Naive B cell (primary cell): ENCODE measurements at places on chromosomes 3 and 15.

GRCh38 chr3:194315088-194315964, 35.8 kb downstream of the CPN2 start:
- H3K27me3 ChIP-seq, result peaks cover 90% of the 10 kb centered on the region
- H3K4me1 ChIP-seq, result peaks cover 35% of the 10 kb centered on the region
- H3K27ac ChIP-seq, result peak overlapping the region; percentile 55
- peak overlapping the region; percentile 81 for H3K4me3 ChIP-seq
- peak; percentile 85 for DNase-seq

- H3K27me3 ChIP-seq, result no peaks in the 10 kb centered on the region
- H3K4me1 ChIP-seq, result no peaks in the 10 kb centered on the region
- no peak for DNase-seq
- no peak overlapping the region for H3K27ac ChIP-seq
Measured at GRCh38 chr15:97410897-97411575, 549.5 kb upstream of the ARRDC4 start.

GRCh38 chr3:53211706-53212702, 43.8 kb downstream of the TKT start:
- no peaks in the 10 kb centered on the region for H3K27me3 ChIP-seq
- H3K27ac ChIP-seq, result no peak overlapping the region
- DNase-seq, result no peak

GRCh38 chr3:155944081-155944480, 73.6 kb downstream of the GMPS start:
- H3K27ac ChIP-seq, result no peak overlapping the region
- no peaks in the 10 kb centered on the region for H3K36me3 ChIP-seq
- no peak for DNase-seq
- no peak overlapping the region for H3K4me3 ChIP-seq
- no peaks in the 10 kb centered on the region for H3K4me1 ChIP-seq

DNA sequence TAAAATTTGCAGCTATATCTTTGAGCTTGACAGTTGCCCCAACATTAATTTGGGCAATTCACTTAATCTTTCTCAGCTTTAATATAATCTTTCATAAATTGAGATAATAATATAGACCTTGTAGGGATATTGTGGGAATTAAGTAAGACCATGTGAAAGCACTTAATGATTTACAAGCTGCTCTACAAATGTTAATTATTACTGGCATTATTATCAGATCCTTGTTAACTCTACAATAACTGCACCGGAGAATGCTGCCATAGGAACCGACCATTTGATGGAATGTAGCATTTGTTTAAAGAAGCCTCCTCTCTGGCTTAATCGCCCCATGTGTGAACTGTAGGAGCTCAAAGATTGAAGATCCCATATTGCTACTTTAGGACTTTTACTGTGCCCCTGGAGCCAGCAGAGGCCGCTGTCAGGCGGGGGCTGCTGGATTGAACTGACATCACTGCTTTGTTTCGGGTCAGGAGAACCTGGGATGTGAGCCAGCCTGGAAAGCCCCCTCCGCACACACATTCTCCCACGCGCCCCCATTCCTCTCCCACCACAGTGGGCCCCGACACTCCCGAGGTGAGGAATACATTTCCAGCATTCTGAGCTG, 154.2 kb upstream of the TNIK start:
- no peak overlapping the region for H3K4me3 ChIP-seq
- no peak for DNase-seq
- H3K27ac ChIP-seq, result no peak overlapping the region
- no peaks in the 10 kb centered on the region for H3K36me3 ChIP-seq
- H3K27me3 ChIP-seq, result no peaks in the 10 kb centered on the region

DNA sequence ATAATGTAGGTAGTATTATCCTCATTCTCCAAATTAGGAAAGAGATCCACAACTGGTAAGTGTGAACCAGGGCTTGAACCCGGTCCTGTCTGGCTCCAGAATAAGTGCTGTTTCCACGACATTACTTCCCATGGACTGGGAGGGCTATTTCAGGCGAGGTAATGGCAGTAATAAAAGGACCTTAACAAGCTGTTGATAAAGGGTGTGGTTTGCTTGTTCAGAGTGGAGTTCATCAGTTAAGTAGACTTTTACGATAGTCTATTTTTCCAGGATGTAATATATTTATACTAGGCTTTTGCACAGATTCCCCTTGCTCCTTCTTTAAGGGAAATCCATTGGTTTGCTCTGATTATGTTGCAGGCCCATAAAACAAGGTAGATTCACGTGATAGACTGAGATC, 88.4 kb upstream of the TNFAIP8L3 start:
- no peaks in the 10 kb centered on the region for H3K4me1 ChIP-seq
- H3K27me3 ChIP-seq, result peaks cover 4% of the 10 kb centered on the region
- DNase-seq, result no peak
- H3K36me3 ChIP-seq, result no peaks in the 10 kb centered on the region
- no peak overlapping the region for H3K27ac ChIP-seq
- no peak overlapping the region for H3K4me3 ChIP-seq

DNA sequence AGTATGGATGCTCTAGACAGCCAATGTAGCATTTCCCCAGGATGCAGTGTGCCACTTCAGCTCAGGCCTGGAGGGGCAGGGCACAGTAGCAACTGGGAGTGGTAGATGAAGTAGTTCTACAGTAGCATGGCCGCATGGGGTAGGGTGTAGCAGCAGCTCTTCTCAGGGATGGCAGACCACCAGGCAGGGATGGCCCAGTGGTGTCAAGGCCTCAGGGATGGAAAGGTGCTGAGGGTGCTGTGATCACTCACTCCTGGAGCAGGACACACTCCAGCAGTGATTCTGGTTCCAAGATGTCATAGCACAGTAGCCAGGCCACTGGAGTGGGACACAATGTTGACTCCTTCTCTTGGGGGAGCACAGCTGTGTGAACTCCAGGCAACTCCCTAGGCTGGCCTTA, 210.9 kb upstream of the LYSMD4 start:
- peaks cover 4% of the 10 kb centered on the region for H3K27me3 ChIP-seq
- H3K4me1 ChIP-seq, result no peaks in the 10 kb centered on the region
- no peak for DNase-seq
- H3K27ac ChIP-seq, result no peak overlapping the region
- H3K4me3 ChIP-seq, result no peak overlapping the region

DNA sequence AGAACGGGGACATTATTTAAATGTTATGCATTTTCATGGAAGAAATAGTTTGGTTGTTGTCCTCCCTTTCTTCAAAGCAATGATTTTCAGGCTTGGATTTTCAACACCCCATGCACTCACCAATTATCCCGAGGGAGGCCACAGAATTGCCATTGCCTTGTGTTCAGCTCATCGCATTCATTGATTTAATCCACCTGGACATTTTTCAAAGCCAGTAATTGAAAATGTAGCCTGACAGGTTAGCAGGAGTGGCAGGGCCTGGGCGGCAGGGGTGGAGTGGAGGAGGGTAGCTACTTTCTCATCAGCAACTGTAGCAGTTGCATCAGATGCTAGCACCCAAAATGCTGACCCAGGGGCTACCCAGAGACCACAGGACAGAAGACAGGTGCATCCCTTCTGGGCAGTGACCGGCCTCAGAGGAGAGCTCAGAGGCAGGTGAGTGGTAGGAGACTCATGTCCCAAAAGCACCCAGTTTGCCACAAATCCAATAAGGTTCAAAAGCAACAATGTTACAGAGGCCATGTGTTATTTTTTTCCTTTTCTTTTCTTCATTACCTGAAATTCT, 242.4 kb downstream of the CD47 start:
- H3K36me3 ChIP-seq, result peaks cover 8% of the 10 kb centered on the region
- H3K4me3 ChIP-seq, result no peak overlapping the region
- peak overlapping the region; percentile 4 for H3K27ac ChIP-seq
- DNase-seq, result no peak
- H3K27me3 ChIP-seq, result no peaks in the 10 kb centered on the region

- H3K27me3 ChIP-seq, result peaks cover 29% of the 10 kb centered on the region
- H3K36me3 ChIP-seq, result no peaks in the 10 kb centered on the region
- no peaks in the 10 kb centered on the region for H3K4me1 ChIP-seq
- no peak for DNase-seq
- H3K27ac ChIP-seq, result no peak overlapping the region
- no peak overlapping the region for H3K4me3 ChIP-seq
Measured at GRCh38 chr15:89075101-89075640, 13.1 kb upstream of the ABHD2 start.

- no peaks in the 10 kb centered on the region for H3K4me1 ChIP-seq
- H3K4me3 ChIP-seq, result no peak overlapping the region
- no peak for DNase-seq
- H3K27me3 ChIP-seq, result peaks cover 26% of the 10 kb centered on the region
Measured at GRCh38 chr15:69608661-69609060, 156.0 kb downstream of the RPLP1 start.

DNA sequence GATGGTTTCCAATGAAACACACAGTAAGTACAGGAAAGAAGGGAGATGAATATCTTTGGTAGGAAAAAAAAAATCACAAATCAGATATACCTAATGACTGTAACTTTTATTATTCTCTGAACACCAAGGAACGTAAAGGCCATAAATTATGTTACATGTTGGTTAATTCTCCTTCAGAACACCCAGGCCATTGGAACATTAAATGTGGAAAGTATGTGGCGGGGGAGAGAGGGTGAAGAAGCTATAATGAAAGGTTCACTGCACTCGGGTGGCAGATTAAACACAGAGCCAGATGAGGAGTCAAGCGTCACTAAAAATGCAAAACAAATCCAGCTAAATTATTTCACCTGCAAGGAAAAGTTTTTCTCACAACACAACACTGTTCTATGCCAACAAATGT, 193.8 kb downstream of the FHIT start:
- DNase-seq, result no peak
- H3K4me1 ChIP-seq, result no peaks in the 10 kb centered on the region
- H3K36me3 ChIP-seq, result no peaks in the 10 kb centered on the region
- H3K4me3 ChIP-seq, result no peak overlapping the region
- no peaks in the 10 kb centered on the region for H3K27me3 ChIP-seq

DNA sequence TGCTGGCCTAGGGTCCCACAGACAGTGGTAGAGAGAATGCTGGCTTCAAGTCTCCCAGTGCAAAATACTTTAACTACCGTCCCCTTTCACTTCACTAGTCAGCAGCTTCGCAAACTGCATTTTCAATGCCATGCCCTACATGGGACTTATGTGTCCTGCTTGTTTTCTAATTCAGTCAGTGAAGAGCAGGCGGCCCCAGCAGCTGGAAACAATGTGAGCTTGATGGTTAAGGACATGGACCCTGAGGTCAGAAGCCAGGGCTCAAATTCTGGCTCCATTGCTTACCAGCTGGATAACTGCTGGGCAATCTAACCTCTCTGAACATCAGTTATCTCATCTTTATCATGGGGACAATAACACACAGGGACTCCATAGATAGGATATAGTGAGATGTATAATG, 58.4 kb downstream of the SLC12A8 start:
- H3K4me3 ChIP-seq, result no peak overlapping the region
- H3K36me3 ChIP-seq, result no peaks in the 10 kb centered on the region
- H3K27me3 ChIP-seq, result no peaks in the 10 kb centered on the region
- DNase-seq, result no peak

DNA sequence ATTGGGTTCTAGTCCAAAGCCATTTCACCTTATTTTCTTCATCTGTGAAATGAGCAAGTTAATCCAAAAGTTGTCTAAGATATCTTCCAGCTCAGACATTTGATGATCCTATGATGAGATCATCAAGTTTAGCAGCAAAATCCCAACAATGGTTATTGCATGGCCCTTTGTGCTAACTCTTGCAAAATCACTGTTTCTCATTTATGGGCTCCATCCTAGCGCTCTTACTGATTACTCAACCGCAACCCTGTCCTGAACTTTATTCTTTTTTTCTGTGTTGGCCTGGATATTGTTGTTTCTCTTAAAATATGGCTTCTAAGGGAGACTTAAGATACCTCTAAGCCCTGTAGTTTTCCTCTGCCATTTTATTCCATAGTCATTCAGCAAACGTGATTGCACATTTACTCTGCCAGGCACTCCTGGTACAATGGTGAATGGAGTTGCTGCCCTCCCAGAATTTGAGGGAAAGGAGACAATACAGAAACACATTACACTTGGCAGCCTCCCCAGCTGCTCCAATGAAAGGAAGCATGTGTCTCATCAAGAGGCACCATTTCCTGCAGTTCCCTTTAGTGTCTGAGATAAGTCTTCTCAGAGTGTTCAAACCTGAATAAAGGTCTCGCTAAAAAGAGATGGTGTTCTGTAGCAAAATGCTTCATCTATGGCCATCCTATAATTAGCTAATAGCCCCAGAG, 4.4 kb downstream of the GXYLT2 start:
- H3K4me1 ChIP-seq, result peaks cover 6% of the 10 kb centered on the region
- DNase-seq, result no peak

- DNase-seq, result no peak
- no peaks in the 10 kb centered on the region for H3K36me3 ChIP-seq
- no peak overlapping the region for H3K27ac ChIP-seq
Measured at GRCh38 chr3:149080011-149080698, 6.2 kb downstream of the HLTF start.

DNA sequence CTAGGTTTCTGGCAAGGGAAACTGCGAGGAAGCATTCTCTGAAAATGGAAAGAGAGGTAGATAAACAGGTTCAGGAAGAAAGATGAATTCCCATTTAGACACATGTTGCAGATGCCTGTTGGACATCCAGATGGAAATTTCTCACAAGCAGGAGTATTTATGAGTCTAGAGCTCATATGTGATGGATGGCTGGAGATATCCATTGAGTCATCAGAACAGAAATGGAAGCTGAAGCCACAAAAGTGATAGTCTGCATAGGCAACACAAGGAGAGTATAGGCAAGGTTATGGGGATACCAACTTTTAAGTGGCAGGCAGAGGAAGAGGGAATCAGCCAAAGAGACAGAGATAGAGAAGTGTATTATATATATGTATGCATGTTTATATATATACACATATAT, 6.3 kb upstream of the RAMAC start:
- no peak overlapping the region for H3K4me3 ChIP-seq
- H3K27ac ChIP-seq, result no peak overlapping the region
- H3K27me3 ChIP-seq, result no peaks in the 10 kb centered on the region
- DNase-seq, result no peak

- DNase-seq, result no peak
- no peaks in the 10 kb centered on the region for H3K4me1 ChIP-seq
- H3K36me3 ChIP-seq, result no peaks in the 10 kb centered on the region
- H3K27me3 ChIP-seq, result no peaks in the 10 kb centered on the region
- H3K27ac ChIP-seq, result no peak overlapping the region
- no peak overlapping the region for H3K4me3 ChIP-seq
Measured at GRCh38 chr3:189780546-189781270, 149.5 kb downstream of the TP63 start.

- H3K4me1 ChIP-seq, result peaks cover 34% of the 10 kb centered on the region
- H3K27ac ChIP-seq, result no peak overlapping the region
- peaks cover 12% of the 10 kb centered on the region for H3K27me3 ChIP-seq
- H3K4me3 ChIP-seq, result no peak overlapping the region
- DNase-seq, result no peak
Measured at GRCh38 chr15:52103217-52104207, 9.1 kb downstream of the BCL2L10 start.

GRCh38 chr15:42198516-42198915, 9.6 kb downstream of the VPS39 start:
- H3K4me1 ChIP-seq, result peaks cover 6% of the 10 kb centered on the region
- no peaks in the 10 kb centered on the region for H3K27me3 ChIP-seq
- H3K27ac ChIP-seq, result no peak overlapping the region
- H3K36me3 ChIP-seq, result peaks cover 7% of the 10 kb centered on the region
- no peak overlapping the region for H3K4me3 ChIP-seq
- DNase-seq, result no peak

GRCh38 chr3:144942093-144942837, 970.6 kb downstream of the DIPK2A start:
- no peak overlapping the region for H3K27ac ChIP-seq
- no peak overlapping the region for H3K4me3 ChIP-seq

- DNase-seq, result no peak
- H3K27ac ChIP-seq, result no peak overlapping the region
- H3K36me3 ChIP-seq, result peaks cover 9% of the 10 kb centered on the region
- H3K27me3 ChIP-seq, result peaks cover 5% of the 10 kb centered on the region
Measured at GRCh38 chr3:115194476-115194875, 47.4 kb upstream of the ZBTB20 start.
